ENCODE measurements at places on chromosomes 5 and 9. TPM values are rescaled to one million over a fixed set of nuclear protein-coding genes. Genes with fewer than 3 reads are reported as not detected.
A peak's percentile ranks its signal among the peaks of the same experiment; 100 is the strongest.

- peak; percentile 21 for DNase-seq
- H3K27ac ChIP-seq: no peak overlapping the region
- H3K4me3 ChIP-seq: no peak overlapping the region
- H3K36me3 ChIP-seq: no peaks in the 10 kb centered on the region
Measured at GRCh38 chr5:133662578-133662977, 50.2 kb upstream of the FSTL4 start.

- H3K27me3 ChIP-seq: no peaks in the 10 kb centered on the region
- no peaks in the 10 kb centered on the region for H3K36me3 ChIP-seq
- no peak overlapping the region for H3K27ac ChIP-seq
Measured at GRCh38 chr5:133366438-133366837, 245.9 kb downstream of the FSTL4 start.

DNA sequence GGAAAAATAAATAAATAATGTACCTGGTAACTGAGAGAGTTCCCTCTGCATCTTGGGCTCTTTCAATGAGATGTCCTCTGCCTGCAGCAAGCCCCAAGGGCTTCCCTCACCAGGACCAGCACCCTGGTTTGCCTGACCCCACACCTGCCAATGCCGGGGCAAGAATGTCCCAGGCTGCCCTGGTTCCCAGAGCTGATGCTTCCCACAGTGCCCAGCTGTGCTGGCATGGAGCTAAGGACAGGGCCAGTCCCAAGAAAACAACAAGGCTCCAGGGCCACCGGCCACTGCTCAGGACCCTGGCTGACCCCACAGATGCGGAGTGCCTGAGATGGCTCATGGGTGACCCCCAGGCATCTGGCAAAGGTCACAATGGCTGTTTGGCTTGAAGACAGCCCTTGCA, 123.5 kb downstream of the KCNIP1 start:
- no peaks in the 10 kb centered on the region for H3K27me3 ChIP-seq
- DNase-seq: no peak
- no peak overlapping the region for H3K4me3 ChIP-seq
- H3K4me1 ChIP-seq: peaks cover 9% of the 10 kb centered on the region
- H3K27ac ChIP-seq: no peak overlapping the region

RAD1 gene
- 16.6 TPM for total RNA-seq

PCSK1 gene
- total RNA-seq: 0.52 TPM
